ENCODE measurements at places on chromosomes 13 and 19.

GRCh38 chr19:13890136-13890535 lies 13.2 kb downstream of the NANOS3 start:
- DNase-seq = no peak

DNA sequence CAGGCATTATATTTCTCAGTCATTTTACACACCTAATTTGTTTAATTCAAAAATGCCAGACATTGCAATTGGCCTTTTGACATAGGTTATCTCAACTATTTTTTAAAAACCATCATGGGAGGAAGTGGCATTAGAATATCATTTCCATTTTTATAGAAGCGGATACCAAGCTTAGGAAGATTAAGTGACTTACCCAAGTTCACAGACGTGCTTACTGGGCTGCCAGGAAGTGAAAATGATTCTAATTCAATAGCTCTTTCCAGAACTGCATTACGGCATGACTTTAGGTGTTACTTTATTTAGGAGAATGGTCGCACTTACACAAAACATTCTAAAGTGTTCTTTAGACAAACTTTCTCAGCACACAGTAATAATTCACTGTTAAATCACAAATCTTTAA lies 231.9 kb downstream of the KLF12 start:
- no peak for DNase-seq

GRCh38 chr13:90281709-90282108 lies 1065.8 kb upstream of the MIR17HG start:
- no peak for DNase-seq

DNA sequence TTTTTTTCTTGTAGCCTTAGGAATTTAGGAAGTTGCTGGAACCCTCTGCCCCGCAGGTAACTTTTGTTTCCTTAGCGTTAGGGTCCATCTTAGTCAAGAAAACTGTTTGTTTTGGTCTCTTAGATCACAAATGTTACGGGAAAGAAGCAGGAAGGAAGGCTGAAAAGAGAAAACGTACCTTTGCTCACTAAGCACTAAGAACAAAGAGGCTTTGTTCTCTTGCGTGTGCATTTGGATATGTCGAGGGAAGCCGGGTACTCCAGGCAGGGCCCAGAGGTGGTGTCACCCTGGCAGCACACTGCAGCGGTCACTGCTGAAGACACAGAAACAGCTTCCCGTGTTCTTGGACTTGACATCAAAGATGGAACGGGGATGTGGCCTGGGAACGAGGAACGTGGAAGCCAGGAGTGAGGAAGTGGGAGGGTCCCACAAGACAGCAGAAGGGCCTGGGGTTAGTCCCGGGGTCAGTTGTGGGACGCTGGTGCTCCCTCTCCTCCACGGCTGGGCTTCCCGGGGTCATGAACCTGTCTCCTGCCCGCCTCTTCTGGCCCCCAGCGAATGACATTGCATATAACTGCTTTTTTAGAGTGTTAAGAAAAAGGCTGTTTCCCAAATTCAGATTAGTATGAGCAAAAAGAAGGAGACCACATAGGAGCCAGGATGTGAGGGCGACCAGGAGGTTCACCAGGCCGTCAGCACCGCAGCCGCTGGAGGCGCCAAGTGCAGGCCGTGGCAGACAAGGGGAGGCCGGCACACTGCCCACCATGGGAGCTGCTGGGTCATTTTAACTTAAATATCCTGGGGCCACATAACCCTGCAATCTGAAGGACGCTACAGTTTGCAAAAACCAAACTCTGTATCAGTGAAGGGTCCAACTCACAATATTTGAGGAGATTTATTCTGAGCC lies 31.6 kb downstream of the ATP11A start:
- DNase-seq = no peak

DNA sequence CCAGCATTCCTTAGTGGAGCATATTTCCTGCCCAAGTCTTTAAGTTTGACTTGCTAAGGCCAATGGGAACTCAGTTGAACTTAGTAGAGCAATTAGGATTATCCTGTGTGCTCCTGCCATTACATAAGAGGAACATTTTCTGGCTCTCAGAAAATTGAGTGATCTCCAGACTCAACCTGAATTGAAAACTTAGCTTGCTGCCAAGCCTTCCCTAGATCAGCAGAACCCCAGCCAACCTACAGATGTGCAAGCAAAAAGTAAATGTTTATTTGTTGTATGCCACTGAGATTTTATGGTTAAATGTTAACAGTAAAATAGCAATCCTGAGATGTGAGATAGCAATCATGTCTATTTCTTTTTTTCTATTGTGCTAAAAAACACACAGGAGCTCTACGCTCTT lies 350.9 kb downstream of the OLFM4 start:
- no peak for DNase-seq

GRCh38 chr13:73230716-73231115 lies 171.9 kb downstream of the KLF5 start:
- DNase-seq = no peak

DNA sequence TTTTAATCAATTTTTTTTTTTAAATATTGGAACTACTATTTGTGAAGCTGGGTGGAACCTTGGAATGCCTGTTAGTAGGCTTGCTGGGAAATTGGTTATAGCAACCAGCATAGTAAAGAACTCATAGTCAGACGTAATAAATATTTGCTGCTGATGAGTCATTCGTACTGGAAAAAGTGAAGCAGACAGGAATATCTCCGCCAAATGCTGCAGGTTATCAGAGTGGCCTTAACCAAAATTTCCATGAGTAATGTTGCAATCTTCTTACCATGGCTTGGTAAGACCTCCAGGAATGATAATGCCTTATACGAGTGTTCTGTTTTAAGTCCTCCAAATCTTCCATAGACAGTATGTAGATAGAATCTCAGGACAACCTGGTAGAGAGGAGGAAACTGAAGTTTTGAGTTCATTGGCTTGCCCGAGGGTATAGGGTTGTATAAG lies 34.2 kb downstream of the MBNL2 start:
- DNase-seq = no peak

DNA sequence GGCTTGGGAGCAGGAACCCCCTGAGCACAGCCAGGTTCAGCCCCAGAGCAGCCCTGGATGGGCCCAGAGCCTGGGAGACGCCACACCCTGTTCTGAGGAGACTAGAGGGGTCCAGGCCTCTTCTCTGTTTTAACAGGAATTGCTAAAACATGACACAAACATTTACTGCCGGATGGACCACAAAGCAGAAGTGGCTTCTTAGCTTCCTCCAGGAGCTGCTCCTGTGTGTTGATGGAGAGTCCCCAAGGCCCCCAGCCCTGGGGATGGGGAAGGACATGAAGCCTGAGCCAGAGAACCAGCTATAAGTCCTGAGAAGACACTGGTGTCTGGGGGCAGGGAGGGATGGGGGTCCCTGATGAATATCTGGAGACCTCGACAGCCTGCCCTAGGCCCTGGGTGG lies 14.6 kb downstream of the CEACAM3 start:
- DNase-seq = no peak

GRCh38 chr13:59623206-59623915 lies 540.4 kb downstream of the DIAPH3 start:
- DNase-seq = no peak

DNA sequence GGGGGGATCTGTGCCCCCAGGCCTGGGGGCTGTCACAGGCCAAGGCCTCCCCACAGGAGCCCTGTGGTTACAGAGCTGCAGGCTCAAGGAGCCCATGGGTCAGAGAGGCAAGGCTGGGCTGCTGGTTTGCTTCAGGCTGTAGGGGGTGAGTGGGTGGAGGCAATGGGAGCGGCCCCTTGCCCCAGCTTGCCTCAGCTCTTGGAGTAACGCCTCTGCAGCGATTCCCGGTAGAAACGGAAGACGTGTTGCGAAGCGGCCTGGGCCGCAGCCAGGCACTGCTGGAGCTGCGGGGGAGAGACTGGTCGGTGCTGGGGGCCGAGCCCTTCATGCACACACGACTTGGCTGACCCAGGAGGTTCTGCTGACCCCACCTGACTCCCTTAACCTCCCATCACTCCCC lies 10.1 kb downstream of the TMEM91 start:
- DNase-seq = no peak

DNA sequence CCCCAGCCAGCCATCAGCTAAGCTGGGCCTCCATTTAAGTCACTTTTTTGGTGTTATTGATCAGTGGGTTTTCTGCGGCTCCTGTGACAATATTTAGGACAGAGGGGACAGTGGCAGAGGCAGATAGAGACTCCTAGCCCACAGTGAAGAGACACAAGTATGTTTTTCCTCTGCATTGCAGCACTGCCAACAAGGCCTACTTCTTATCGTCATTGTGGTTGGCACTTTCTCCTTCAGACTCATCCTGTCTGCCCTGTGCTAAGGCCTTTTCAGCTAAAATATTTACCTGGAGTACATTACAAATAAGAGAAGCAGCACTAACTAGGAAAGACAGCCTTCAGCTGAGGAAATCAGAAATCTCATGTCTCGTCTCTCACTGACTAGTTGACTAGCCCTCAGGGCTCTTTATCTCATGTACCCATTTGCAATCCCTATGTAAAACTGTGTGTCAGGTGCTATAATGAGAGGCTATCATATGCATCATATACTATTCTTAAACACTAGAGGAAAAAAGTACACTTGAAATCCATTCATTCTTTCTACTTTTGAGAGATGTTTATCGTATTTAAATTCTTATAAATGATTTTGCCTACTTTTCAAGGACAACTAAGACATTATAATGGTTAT lies 62.2 kb downstream of the ZAR1L start:
- no peak for DNase-seq

- DNase-seq = no peak
Measured at GRCh38 chr13:51227404-51227803, 5.2 kb downstream of the FAM124A start.

DNA sequence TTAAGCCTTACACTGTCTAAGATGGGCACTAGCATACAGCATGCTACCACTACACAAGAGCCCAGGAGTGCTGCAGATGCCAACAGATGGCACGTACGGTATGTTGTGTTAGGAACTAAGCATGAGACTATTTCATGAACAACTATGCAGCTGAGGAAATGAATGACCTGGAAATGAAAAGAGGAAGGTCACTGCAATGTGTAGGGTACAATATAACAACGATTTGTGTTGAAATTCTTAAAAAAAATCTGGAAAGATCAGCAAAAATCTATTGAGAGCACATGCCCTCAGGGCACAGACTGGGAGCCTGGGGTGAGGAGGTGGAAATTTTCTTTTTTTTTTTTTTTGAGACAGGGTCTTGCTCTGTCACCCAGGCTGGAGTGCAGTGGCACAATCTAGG lies 14.4 kb downstream of the HAUS8 start:
- DNase-seq = no peak

DNA sequence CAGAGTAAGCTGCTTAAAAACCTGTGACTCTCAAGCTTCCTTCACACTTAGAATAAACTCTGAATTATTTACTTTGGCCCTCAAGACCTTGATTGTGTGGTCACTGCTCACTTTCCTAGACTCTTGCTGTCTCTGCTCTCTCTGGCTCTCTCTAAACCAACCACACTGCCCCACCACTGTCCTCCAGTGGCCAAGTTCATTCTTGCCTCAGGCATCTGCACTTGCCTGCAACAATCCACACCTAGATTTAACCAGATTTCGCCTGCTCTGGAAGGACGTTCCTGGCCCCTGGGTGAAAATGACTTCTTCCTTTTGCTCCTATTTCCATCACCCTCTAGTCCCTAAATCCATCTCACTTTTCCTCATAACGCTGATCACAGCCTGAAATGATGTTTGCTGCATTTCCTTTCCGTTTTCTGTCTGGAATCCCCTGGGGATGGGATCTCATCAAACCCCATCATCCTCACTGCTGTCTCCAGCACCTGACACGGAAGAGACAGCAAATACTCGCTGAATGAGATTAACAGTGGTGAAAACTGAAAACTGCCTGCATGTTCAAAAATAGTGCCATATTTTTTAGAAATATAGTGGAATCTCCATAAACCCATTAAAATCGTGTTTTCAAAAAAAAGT lies 232.6 kb downstream of the UQCRFS1 start:
- DNase-seq = peak; percentile 63

DNA sequence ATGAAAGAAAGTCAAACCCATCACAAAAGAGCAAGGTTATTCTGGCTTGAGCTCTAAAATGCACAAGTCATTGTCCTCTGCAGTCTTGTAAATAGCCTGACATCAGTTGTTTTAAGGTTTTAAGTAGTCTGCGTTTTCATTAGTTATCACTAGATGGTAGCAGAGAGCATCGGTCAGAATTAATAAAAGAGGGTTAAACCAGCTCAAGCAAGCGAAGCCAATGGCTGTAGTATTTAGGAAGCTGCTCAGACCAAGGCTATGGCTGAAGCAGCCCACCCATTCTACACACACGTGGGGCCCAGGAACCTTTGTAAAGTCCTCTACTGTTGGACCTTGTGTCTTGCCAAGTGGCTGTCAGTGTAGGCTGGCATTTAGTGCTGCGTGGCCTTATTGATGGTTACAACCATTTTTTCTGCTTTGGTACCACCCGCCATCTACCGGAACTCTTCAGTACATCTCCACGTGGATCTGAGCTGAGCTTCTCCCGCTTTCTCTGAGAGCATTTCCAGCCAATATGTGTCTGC lies 13.3 kb upstream of the ZNF57 start:
- peak; percentile 66 for DNase-seq
